ENCODE measurements at places on chromosomes 7 and 10. TPM values are rescaled to one million over a fixed set of nuclear protein-coding genes. Genes with fewer than 3 reads are reported as not detected.

The ARHGAP12 gene
- polyA plus RNA-seq = 22.7 TPM

The TMEM139 gene
- polyA plus RNA-seq = 0.98 TPM

The GLUD1 gene
- polyA plus RNA-seq = 54.5 TPM

The CPA1 gene
- 6.4 TPM for polyA plus RNA-seq

The BNIP3 gene
- 41.0 TPM for polyA plus RNA-seq

The LOXL4 gene
- polyA plus RNA-seq = 11.5 TPM

The ANTXRL gene
- 0.14 TPM for polyA plus RNA-seq

The HMX3 gene
- not detected for polyA plus RNA-seq

The CRTAC1 gene
- polyA plus RNA-seq = 0.35 TPM

The GIMAP1 gene
- 2.9 TPM for polyA plus RNA-seq

The ITGA8 gene
- 6.6 TPM for polyA plus RNA-seq

The PIK3CG gene
- 2.8 TPM for polyA plus RNA-seq

The HABP2 gene
- 0.10 TPM for polyA plus RNA-seq

The TMEM176A gene
- 21.5 TPM for polyA plus RNA-seq

The SLC16A12 gene
- 1.9 TPM for polyA plus RNA-seq

The SLC16A9 gene
- polyA plus RNA-seq = 2.2 TPM

The CAMK2B gene
- 17.7 TPM for polyA plus RNA-seq

The AKR1C2 gene
- polyA plus RNA-seq = 5.7 TPM

The LIPF gene
- not detected for polyA plus RNA-seq

The TMEM72 gene
- not detected for polyA plus RNA-seq

The MDH2 gene
- 264 TPM for polyA plus RNA-seq

The RARRES2 gene
- polyA plus RNA-seq = 60.4 TPM

The CALHM1 gene
- polyA plus RNA-seq = 0.06 TPM

The ELN gene
- polyA plus RNA-seq = 87.1 TPM

The FBXW4 gene
- polyA plus RNA-seq = 47.8 TPM
